ENCODE measurements at places on chromosomes 12 and 14.

GRCh38 chr12:14395074-14395778, 29.7 kb downstream of the ATF7IP start:
- no peak for DNase-seq

DNA sequence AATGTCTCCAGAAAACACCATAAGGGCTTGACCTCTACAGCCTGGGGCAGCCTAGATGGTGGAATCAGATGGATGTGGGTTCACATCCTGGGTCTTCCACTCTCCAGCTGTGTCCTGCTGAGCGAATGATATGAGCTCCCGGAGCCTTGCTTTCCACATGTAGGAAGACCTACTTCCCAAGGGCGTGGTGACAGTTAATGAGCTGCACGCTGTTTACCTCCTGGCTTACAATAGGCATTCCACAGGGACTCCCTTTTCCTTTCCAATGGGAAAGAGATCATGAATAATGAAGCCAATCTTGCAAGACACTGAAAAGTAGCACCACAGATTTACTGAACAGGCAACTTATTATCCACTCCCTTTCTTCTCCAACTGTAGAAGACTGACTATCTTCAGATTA, 46.1 kb downstream of the TMTC1 start:
- DNase-seq: no peak

DNA sequence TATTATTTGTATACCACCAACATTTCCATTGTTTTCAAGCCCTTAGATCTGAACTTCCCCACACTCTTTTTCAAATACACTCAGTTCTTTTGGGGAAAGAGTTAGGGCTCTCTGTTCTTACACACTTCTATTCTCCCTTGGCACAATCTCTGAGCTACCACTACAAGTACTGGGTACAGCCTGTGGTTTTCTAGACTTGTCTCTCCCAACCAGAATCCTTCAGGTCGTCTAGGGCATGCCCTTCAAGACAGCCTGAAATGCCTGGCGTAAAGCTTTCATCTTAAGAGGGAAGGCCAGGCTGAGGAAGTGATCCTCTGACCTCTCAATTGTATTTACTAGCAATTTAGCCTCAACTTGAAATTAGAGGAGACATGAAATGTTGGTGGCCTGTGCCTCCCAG, 1442.0 kb downstream of the AACS start:
- no peak for DNase-seq

DNA sequence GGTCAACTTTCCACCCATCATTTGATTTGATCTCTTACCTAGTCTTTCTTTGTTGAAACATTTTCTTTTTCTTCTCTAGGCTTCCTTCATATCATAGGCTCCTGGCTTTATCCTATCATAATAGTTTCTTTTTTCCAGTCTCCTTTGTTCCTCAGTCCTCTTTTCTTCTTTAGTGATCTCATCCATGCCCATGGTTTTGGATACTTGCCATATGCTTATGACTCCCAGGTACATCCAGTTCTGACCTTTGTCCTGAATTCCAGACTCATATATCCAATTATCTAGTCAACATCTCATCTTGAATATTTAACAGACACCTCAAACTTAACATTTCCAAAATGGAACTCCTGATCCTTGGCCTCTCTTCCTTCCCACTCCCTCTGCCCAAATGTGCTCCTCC, 36.1 kb upstream of the KRAS start:
- no peak for DNase-seq

GRCh38 chr14:104827177-104828055, 26.5 kb downstream of the ZBTB42 start:
- no peak for DNase-seq

DNA sequence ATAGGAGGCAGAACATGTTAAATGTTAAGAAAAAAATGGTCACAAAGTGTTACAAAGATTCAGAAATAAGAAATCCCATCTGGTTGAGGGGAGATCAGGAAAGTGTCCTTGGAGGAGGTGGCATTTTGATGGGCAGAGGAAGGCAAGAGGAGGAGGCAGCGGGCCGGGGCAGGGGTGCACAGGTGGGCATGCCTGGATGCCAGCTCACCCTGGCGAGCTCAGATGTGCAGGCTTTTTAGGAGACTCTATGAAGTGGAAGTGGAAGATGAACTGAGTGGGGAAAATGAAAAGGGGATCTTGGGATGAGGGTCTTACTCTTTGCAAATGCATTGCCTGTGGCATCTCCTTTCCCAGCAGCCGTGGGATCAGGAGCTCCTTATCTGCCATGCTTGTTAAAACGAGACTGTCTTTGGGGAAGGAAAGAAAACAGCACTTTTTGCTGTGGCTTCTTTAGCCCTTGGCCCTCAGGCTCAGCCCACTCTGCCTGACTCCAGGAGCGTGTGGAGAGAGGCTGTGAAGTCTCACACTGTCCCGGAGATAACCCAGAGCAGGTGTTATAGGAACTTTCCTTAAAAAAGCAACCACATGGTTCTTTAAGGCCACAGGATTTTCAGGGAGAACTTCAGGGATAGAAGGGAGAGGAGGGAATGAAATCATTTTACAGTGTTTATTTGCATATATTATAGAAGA, 62.6 kb downstream of the ELK3 start:
- no peak for DNase-seq

DNA sequence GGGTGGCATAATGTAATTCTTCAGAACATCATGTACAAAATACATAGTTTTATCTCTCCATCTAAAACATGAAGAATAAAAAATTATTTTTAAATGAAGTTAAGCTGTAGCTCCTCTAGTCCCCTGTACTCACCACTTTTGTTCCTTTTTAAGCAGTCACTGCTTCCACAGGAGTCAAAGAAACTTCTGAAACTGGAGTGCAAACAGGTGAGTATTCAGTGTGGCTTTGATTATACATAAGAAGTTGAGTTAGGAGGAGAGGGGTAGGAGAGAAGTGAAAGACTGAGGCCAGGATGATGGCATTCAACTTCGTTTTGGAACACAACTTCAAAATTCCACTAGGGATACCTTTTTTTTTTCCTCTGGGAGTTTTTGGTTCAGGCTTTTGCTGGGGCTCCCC, 131.4 kb upstream of the CNTN1 start:
- no peak for DNase-seq

DNA sequence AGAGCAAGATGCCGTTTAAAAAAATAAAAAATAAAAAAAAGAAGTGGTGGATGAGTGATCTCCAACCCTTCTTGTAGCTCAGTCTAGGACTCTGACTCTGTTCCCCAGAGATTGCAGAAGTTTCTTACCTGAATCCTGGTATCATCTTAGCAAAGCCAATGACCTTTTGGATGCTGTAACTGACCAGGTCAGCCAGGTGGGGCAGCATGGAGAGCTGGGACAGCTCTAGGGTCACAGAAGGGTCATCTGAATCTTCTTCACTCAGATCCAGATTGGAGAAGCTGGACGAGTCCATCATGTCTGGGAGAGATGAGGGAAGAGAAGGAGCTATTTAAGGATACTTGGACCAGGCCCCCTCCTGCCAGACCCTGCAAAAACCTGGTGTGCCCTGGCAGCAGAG, 35.8 kb upstream of the HDAC7 start:
- DNase-seq: no peak

- no peak for DNase-seq
Measured at GRCh38 chr12:16602412-16602811, 3.5 kb downstream of the LMO3 start.

DNA sequence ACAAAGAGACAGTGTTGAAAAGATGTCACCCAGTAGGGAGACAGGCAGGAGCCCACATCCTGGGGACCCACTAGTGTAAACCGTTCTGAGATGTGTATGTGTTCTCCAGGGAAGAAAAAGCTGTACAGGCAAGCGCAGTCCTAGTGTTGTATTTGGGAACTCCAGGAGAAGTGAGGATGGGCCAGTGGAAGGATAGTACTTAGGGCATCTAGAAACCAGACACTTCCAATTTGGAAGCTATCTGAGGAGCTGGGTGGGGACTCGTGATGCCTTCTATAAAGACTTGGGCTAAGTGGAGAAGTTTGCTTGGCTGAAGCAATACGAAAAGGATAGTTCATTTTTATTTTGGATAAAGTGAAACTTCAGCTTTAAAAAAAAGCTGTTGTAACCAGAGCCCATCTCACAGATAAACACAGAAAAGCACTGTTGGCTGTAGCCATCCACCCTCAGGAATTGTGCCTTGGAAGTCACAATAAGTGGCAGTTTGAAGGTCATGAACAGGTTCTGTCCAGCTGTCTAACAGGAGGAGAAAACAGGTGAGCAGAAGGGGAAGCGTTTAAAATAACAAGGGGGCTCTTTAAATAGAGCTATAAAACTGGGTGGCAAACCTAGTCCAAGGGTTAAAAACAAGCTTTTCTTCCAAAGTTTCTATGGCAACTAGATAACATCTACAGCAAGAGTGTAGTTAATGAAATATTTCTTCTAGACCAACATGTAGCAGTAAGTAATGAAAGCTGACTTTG, 108.0 kb upstream of the ARHGAP5 start:
- no peak for DNase-seq

DNA sequence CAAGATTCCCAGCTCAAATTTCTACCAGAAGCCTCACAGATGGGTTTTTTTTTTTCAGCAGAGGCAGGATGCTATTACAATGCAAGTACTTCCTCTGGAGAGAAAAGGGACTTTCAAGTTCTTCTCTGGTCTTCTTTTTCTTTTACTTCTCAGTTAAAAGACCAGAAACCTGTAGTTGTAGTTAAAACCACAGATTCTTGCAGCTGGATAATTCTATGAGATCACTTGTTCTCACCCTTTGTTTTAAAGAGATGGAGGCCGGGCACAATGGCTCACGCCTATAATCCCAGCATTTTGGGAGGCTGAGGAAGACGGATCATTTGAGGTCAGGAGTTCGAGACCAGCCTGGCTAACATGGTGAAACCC, 47.6 kb upstream of the OVCH1 start:
- no peak for DNase-seq

- DNase-seq: no peak
Measured at GRCh38 chr12:41663598-41664265, 475.6 kb downstream of the PDZRN4 start.

- no peak for DNase-seq
Measured at GRCh38 chr14:76814726-76815645, 2.3 kb upstream of the ANGEL1 start.

DNA sequence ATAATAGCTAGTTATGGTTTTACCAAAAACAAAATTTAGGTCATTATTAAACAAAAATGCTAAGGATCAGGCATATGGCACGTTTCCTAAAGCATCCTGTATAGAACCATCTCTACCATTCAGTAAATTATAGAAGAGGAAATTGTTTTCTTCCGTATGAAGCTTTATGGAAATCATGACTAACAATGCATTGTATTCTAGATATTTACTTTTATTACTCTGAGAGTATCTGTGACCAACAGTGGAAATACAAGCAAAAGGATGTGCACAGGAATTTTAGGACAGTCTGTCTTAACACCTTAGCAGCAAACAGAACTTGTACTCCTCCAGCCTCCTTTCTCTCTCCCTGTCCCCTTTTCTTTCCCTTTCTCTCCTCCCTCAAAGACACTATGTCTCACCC, 7.1 kb downstream of the DENND5B start:
- no peak for DNase-seq

DNA sequence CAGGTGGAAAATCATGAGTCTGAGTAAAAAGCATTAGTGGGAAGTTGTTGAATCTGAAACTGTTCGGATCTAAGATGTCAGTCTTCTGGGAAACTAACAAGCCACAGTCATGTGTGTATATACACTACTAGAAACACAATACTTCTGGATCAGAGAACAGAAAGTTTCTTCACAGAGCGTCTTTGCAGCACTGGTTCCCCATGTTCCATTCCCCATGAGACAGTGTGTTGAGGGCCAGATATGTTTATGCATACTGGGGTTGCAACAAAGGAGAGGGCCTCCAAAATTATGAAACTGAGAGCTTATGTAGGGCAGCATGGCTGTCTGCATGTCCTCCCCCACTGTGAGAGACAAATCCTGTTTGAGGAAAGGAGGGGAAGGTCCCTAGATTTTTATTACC, 295.0 kb upstream of the NAV3 start:
- no peak for DNase-seq

DNA sequence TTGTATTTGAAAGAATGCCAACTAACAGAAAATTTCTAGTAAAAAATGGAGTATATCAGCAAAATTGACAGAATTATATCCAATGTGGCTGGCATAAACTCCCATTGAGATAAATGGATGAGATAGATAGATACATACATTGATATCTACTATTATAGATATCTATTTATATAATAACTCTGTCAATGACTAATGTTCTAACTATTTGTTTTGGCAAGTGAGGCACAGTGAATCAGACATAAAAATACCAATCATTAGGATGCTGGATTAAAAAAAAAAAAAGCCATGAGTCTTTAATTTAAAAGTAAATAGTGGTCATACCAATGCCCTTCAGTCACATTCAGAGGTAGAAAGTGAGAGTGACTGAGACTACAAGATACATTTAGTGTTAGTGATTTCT, 33.7 kb upstream of the GLIPR1 start:
- DNase-seq: no peak

DNA sequence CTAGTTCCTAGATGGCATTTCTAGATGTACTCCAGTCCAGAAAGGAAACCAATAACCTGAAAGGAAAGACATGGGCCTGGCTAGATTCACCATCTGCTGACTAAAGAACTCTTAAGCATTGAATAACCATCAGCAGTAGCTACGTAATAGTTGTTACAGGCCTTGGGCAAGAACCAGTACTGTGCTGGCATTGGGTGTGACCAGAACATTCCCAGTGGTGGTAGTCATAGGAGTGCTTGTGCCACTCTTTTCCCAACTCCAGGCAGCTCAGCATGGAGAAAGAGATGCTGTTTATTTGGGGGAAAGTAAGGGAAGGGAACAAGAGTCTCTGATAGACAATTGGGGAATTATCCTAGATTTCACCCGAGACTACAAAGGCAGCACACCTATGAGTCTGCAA, 333.3 kb downstream of the SLC16A7 start:
- no peak for DNase-seq

DNA sequence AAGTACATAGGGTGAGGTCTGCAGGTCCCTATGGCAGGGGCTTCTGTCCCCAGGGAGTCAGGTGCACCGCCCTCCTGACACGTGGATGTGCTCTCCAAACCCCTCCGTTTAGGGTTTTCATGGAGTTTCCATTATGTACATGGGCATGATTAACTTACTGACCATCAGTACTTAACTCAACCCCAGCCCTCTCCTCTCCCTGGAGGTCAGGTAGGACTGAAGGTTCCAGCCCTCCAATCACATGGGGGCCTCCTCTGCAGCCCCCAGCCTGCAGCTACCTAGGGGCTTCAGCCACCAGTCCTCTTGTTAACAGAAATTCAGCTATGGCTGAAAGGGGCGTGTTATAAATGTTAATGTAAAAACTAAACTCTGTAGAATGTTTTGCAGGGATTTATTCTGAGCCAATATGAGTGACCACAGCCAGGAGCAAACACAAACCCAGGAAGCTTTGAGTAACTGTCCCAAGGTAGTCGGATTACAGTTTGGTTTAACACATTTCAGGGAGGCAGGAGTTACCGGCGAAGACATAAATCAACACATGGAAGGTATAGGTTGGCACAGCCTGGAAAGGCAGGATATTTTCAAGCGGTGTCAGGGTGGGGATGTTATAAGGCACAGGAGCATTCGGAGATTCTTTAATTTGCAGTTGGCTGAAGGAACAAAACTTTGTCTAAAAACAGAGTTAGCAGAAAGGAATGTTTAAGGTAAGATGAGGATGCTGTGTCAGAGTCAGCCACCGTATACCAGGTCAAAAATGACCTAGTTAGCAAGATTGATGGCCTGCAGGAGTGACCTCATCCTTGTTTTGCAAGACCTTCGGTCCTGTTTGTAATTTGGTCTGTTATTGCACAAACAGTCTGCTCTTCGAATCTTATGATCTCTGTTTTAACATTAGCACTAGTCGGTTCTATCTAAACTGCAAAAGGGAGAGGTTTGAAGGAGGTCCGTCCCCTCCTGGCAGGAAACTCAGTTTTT, 75.2 kb downstream of the TNFAIP2 start:
- no peak for DNase-seq
